ENCODE measurements at places on chromosomes 11 and 22.

DNA sequence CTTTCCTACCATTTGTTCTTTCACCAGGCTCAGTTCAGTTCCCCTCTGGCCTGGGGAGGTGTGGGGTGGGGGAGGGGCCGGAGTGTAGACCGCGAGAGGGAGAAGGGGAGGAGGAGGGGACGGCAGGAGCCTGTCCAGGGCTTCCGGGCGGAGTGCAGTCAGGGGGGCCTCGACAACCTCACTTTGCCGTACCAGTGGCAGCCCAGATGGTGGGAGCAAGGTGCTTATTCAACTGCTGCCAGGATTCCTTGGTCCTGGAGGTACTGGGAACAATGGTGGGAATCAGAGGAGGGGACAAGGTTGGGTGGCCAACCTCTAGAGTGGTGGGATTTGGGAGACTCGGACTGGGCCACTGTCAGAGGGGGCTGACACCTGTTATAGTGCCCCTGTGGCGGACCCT, 1.2 kb downstream of the BACE1 start:
- no peak for DNase-seq

GRCh38 chr11:5345831-5346230, 2.5 kb upstream of the OR51B5 start:
- no peak for DNase-seq

DNA sequence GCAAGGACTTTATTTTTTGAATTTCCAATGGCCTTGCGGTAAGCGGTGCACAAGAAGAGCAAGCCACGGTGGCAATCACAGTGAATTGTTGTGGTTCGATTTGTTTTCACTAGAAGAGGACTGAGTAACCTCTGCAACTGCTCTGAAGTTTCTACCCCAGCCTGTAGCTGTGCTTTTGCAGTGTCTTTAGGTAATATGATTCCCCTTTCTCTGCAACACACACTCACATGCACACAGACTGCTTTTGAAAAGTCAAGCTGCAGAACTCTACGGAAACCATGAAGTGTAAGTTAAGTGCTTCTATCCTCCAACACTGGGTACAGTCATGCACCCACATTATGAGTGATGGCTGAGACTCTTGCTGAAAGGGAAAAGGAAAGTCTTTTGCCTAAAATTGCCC, 38.4 kb downstream of the CD44 start:
- no peak for DNase-seq

- no peak for DNase-seq
Measured at GRCh38 chr11:91115116-91115515, 892.3 kb upstream of the CHORDC1 start.

- DNase-seq = no peak
Measured at GRCh38 chr11:130508913-130509312, 60.5 kb downstream of the ADAMTS15 start.

DNA sequence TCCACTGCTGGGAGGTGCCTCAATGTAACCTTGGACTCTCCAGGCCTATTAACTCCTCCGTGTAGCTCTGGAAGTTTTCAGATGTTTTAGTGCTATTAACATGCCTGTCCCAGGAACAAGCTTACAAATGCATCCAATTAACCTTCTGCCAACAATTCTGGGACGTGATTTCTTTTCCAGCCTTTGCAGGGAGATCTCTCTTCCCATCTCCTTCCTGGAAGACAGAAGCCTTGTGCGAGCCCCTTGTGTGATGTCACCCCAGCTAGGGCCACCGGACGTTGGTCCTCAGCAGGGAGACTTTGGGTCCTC, 47.7 kb upstream of the SYT7 start:
- no peak for DNase-seq

- no peak for DNase-seq
Measured at GRCh38 chr11:61695917-61696316, 15.7 kb downstream of the DAGLA start.

DNA sequence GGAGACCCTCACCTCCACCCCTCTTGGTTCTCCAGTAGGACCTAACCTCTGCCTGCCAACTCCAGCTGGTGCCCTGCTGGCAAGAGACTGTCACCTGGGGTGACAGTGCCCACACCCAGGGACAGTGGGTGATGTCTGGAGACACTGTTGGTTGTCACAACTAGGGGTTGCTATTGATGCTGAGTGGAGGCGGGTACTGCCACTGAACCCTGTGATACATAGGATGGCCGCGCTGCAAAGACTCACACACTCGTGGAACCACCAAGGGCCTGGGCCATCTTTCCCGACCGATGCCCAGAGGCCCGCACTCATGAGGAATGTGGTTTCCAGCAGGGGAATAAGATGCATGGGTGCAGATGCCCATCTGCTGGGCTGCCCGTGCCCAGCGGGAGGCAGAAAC, 143.2 kb downstream of the SHANK2 start:
- no peak for DNase-seq

GRCh38 chr11:95671768-95672167, 117.8 kb downstream of the FAM76B start:
- DNase-seq = no peak

DNA sequence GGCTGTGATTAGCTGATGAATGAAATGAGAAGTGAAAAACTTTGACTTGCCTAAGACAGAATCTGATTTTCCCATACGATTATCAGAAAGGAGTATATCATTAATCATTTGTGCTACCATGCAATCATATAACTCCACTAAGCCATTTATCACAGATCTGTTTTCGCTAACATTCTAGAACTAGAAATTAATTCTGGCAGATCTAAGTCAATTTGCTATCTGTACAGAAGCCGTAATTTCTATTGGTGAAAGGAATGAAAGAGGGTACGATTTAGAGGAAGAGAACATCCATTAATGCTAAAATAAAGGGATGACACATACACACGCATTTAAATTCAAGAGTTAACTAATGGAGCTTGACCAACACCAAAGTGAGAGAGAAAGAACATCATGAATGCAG, 201.6 kb downstream of the SBF2 start:
- no peak for DNase-seq

- peak; percentile 55 for DNase-seq
Measured at GRCh38 chr11:64233913-64234586, at the start of gene VEGFB. TSS of gene VEGFB (plus strand) at chr11:64234584. CDS start at chr11:64234834, 250 bp downstream.

GRCh38 chr11:1554981-1555712, 16.9 kb downstream of the DUSP8 start:
- no peak for DNase-seq

- no peak for DNase-seq
Measured at GRCh38 chr22:20089226-20089976, 9.4 kb downstream of the DGCR8 start.

- no peak for DNase-seq
Measured at GRCh38 chr11:88484873-88485621, 147.5 kb upstream of the CTSC start.

DNA sequence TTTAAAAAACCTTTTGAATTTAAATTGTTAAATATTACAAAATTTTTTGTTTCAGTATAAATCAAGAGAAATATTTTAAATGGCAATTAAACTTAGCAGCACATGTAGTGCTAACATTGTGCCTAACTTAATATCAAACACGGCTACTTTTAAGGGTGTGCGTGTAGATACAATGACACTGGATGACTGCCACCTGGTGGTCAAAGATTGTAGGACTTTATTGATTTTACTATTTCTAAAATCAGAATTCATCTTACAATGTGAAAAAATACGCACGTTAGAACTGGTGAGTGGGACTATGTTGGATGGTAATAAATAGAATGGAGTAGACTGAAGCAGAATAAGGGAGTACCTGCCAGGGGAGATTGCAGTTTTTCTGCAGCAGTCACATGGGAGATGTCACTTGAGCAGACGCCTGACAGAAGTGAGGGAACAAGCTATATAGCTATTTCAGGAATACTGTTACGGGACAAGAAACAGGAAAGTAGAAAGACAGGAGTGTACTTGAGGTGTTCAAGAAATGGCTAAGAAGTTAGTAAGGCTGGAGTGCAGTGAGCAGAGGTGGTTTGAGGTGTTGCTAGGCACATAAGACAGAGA, 52.9 kb downstream of the UVRAG start:
- no peak for DNase-seq

DNA sequence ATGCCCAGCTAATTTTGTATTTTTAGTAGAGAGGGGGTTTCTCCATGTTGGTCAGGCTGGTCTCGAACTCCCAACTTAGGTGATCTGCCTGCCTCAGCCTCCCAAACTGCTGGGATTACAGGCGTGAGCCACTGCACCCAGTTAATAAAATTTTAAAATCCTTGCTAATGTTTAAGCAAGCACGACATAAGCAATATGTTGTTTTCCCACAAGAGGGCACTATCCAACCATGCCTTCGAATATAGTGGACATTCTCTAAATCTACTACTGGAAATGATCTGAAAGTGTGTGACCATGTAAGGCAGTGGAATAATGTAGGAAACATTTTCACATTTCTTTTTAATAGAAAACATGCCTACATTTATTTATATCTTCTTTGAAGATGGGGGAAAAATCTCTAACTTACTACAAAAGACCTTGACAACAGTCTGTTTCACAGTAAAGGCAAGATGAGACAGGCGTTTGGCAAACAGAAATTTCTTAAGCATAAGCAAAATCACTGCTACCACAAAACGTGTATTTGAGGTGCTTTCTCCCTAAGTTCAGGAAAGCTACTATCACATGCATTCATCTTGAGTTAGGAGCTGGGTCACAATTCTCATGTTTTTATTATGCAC, 38.2 kb downstream of the PITPNB start:
- no peak for DNase-seq

DNA sequence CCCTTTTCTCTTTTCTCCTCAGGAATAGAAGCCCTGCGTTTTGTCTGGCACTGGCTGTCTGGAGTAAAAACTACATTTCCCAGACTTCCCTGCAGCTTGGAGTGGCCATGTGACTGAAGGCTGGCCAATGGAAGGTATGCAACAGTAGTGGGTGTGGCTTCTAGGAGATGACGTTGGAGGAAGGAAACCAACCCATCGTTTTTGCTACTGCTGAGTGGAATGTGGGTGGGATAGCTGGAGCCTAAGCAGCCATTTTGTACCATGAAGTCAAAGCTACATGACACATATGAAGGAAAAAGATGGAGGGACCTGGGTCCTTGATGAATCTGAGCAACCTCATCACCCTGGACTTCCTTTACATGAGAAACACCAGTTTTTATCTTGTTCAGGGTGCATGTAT, 19.6 kb downstream of the FGF3 start:
- no peak for DNase-seq

GRCh38 chr11:69030301-69030700, 17.3 kb upstream of the MRGPRF start:
- DNase-seq = no peak

DNA sequence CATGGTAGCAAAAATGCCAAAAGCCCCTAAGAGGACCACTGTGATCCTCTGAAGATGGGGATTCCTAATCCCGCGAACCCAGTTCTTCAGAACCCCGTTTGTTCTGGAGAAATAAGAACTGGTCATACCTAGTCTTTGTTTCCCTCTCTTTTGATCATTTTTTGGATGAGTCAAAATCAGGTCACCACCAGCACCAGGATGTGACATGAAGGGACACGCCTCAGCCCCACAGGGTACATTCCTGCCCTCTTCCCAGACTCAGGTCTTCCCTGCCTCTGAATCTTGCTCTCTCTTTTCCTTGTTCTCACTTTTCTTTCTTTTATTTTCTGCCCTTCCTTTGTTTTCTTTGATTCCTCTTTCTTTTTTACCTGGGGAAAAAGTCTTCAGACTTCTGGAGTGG, 14.6 kb upstream of the ANO1 start:
- DNase-seq = no peak

DNA sequence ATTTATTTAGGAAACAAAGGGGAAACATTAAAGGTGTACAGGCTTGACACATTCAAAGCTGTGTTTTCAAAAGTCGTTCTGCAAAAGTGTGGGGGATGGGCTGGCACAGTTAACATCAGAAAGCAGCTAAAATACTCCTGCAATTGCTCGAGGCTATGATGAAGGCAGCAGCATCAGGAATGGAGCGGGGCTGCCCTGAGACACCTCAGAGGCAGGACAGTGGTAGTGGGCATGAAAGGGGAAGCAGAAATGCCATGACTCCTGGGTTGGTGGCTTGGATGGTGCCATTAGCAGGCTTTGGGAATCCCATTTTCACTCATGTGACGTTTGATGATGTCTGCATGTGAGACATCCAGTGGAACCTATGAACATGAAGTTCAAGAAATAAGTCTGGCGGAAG, 646 bp downstream of the NCAPD3 start:
- DNase-seq = no peak

- DNase-seq = no peak
Measured at GRCh38 chr11:356610-357009, 12.7 kb upstream of the B4GALNT4 start.

DNA sequence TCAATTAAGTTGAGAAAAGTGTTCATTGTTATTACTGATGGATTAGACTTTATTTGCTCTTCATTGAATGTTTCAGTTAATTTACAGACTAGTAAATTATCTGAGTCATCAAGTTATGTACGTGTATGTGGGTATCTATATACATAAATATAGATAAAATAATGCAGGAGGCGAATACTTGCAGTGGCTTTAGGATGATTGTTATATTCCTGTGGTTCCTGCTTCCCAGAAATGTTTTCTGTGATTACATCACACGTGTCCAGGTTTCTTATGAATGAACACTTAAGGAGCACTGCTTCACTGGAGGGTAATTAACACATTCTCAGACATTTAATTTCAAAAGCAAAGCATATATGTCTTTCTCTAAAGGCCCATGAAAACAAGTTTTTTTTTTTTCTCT, 28.4 kb downstream of the YAP1 start:
- no peak for DNase-seq

- no peak for DNase-seq
Measured at GRCh38 chr11:82864268-82864667, 36.0 kb downstream of the PRCP start.

DNA sequence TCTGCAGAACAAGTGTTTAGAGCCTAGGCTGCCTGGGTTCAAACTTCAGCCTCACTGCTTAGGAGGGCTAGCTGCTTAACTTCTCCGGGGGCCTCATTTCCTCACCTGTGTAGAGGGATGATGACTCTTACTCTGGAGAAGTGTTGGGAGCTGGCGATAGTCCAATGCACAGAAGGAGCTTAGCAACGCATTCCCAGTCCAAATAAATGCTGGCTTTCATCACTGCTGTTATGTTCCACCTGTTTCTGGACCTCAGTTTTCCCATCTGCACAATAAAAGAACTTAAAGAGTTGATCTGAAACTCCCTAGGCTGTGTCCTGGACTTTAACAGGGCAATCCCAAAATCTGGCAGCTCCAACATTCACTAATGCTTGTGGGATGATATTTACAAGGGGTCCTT, 337.8 kb downstream of the MIAT start:
- no peak for DNase-seq
